ENCODE measurements at places on chromosomes 4 and X.

GRCh38 chrX:72306851-72307645, 1.3 kb upstream of the CITED1 start:
- DNase-seq: peak; percentile 76

- DNase-seq: no peak
Measured at GRCh38 chr4:94284889-94285288, 57.7 kb downstream of the HPGDS start.

DNA sequence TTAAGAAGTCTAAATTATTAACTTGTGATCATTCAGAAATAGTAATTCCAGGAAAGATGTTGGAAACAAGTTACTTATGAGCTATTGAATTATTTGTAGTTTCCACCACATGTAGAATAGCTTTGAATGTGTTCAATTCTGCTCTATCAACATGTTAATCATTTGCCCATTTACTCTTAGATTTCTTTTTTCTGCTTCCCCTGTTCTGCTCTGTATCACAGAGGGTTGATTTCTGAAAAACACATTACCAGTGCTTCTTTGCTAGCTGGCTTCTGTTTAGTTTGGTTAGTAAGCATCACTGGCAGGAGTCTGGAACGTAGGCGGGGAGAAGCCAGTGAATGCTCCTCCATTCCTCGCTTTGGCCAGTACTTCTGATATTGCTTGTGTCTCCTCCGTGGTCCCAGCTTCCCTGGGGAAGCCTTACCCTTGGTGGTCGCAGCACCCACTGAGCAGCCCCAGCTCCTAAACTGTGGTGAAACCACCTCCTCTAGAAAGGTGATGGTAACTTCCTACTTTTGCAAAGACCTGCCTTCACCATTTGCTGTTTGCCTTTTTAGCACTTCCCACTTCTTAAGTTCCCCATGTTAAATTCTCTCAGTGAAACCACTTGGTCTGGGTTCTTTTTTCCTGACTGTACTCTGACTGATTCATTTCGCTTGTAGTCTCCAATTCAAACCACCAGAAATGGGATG, 40.3 kb upstream of the GALNT7 start:
- DNase-seq: no peak

GRCh38 chrX:15404401-15405096, 20.3 kb upstream of the VEGFD start:
- DNase-seq: no peak

DNA sequence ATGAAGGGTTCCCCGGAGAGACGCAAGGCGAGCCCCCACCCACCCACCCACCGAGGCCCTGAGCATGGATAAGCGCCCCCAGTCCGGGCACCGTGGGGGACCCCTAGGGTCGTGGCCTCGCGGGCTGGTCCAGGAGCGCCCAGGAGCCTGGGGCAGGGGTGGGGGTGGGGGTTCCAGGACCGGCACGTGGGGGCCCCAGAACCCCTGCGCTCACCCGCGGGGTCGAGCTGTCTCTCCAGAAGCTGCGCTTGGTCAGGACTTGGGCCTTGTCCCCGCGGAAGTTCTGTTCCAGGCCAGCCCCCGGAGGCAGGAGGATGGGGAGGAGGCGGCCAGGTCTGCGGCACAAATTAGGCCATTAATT, 11.2 kb upstream of the SHOX start:
- DNase-seq: no peak

DNA sequence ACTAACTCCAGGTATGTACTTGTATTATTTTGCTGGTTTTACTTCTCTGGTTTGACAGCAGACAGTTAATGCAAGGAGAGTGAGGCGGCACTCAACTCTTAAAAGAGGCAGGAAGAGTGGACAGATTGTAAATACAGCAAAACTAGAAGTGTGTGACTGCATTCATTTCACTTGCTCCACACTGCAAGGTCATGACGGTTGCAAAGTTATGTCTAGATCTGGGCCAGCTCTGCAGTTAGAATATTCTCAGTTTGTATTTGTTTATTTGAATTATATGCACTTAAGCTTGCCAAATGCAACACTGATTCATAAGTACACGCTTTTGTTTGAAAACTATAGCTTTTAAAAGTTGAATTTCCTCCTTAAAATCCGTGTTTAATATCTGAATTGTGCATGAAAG, 148.9 kb downstream of the STIM2 start:
- DNase-seq: no peak

DNA sequence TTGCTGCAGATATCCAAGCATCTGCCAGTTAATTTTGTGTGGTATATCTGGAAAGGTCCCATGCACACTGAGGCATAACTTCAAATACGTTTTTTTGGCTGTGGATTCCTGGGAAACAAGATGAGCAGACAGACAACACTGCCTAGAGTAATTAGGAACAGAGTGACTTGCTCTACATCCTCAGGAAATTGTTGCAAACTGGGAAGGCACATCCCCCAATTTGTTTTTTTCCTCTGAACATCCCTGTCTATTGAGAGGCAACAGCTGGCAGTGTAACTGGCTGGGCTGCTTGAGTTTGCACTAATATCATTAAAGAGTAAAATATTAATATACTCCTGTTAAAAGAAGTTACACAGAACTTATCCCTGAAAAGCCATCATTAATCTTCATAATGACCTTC, 207.7 kb upstream of the SLIT2 start:
- DNase-seq: no peak

DNA sequence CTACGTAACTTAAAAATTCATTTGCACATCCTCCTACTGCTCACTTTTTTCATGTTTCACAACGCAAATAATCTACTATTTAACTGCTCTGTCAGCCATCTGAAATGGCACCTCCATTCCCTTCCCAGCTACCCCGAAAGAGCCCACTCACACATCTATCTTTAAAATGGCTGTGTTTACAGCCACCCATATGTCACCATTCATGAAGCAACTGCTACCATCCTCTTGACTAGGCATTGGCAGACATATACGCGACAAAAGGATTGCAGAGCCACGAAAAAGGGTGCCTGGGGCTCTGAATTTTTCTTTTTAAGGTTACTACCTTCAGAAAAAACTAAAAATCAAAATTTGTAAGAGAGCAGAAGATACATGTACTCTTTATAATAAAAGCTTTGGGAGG, 11.5 kb downstream of the SH3RF1 start:
- no peak for DNase-seq

DNA sequence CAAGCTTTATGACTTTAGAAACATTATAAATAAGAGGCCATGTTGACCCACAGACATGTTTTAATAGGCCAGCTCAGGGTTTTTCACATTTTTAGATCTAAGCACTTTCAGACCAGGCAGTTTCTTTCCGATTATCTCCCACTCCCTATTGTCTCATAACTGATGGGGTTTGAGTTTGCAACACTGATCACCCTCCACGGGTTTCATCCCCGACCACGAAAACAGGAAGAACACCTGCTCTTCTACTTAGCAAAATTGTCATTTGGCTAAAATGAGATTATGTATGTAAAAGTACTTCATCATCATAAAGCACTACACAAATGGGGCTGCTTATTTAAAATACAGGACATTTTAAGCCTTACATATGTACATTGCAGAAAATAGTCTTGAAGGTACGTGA, 407.9 kb downstream of the HNRNPD start:
- DNase-seq: no peak

Measured in kidney tubule cell (primary cell).